GM23248 (cell line): ENCODE measurements at places on chromosomes 5 and 9. TPM values are rescaled to one million over a fixed set of nuclear protein-coding genes. Genes with fewer than 3 reads are reported as not detected.

The LEAP2 gene
- 0.13 TPM in 1 of 2 replicates, not detected in the other for total RNA-seq

The DNAJC18 gene
- 9.5 and 10.9 TPM in 2 replicates for total RNA-seq

The LCN1 gene
- not detected in 2 replicates for total RNA-seq

The ELOVL7 gene
- total RNA-seq = not detected in 2 replicates

The CARD6 gene
- 7.1 and 7.5 TPM in 2 replicates for total RNA-seq

The HAND1 gene
- total RNA-seq = not detected in 2 replicates
